BJ (cell line): ENCODE measurements at places on chromosomes 7 and 10.

DNA sequence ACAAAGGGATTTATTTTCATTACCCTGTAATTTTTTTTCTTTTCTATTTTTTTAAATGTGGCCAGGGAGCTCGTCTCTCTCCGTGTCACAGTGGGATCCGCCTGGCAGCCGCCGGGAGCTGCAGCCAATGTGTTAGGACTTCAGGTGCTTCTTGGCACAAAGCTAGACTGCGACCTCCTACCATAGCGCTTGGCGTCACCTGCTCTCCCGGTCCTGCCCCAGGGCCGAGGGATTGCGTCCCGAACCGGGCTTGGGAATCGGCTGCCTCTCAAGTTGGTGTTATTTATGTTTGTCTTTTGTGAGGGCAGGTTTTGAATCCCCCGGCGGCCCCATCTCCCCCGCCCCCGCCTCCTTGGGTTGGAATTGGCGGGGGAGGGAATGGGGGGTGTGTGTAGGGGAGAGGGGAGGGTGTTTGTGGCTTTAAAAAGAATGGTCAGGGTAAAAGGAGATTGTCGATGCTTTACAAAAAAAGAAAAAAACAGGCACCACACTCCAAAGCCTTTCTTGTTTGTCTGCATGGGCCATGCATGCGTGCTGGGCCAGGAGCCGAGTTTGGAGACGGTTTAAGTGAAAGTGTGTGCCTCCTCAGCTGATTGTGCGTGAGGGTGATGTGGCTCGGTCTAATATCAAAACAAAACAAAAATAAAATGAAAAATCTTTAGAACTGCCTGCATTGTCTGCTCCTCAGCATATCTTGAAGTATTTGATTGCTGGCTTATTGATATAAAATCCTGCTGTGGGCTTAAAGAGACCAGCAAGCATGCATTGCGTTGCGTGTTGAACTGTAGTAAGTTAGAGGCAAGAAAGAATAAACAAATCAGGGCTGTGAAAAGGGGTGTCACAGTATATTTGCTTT is 1.2 kb downstream of the PPP1R9A start:
- DNase-seq, result no peak

DNA sequence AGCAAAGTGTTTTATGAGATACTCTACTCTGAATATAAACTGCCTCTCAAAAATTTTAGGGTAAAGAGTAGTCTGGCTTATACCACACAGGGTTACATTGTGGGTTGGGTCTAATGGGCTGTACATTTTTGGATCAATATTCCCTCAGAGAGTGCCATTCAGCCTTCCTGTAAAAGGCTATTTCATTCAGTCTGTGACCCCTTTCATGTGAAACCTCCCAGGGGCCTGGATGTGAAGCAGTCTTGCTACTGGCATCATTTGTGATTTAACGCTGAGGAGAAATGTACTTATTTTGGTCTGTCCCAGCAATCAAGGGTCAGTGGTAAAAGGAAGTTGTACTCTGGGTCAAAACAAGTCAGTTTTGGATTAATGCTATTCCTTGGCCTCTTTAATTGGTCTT is 71.8 kb upstream of the PRKG1 start:
- DNase-seq, result no peak

GRCh38 chr7:140559410-140559809 is 80.1 kb upstream of the MKRN1 start:
- no peak for DNase-seq

DNA sequence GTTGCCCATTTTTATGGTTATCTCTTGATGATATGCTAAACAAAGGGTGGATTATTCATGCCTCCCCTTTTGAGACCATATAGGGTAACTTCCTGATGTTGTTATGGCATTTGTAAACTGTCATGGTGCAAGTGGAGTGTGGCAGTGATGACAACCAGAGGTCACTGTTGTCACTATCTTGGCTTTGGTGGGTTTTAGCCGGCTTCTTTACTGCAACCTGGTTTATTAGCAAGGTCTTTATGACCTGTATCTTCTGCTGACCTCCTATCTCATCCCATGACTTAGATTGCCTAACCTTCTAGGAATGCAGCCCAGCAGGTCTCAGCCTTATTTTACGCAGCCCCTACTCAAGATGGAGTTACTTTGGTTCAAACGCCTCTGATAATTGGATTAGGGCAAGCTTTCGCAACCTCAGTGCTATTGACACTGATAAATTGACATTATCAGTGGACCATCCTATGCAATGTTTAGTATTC is 36.9 kb downstream of the BAG3 start:
- no peak for DNase-seq

DNA sequence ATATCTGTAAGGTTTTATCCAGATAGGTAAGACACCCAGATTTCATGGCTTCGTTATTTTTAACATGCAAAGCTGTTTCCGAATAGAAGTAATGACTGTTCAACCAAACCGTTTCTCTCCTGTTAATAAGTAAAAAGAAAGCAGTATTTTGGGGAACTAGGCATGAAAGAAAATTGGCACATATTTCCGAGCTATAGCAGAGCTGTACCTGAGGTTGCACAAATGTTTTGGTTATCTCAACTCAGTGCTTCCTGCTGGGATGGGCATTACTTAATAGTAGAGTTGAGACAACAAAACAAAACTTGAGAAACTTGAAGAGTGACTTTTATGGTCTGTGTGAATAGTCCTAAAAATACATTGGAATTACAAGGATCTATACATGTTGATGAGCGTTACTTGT is 564.3 kb upstream of the SORCS1 start:
- no peak for DNase-seq

DNA sequence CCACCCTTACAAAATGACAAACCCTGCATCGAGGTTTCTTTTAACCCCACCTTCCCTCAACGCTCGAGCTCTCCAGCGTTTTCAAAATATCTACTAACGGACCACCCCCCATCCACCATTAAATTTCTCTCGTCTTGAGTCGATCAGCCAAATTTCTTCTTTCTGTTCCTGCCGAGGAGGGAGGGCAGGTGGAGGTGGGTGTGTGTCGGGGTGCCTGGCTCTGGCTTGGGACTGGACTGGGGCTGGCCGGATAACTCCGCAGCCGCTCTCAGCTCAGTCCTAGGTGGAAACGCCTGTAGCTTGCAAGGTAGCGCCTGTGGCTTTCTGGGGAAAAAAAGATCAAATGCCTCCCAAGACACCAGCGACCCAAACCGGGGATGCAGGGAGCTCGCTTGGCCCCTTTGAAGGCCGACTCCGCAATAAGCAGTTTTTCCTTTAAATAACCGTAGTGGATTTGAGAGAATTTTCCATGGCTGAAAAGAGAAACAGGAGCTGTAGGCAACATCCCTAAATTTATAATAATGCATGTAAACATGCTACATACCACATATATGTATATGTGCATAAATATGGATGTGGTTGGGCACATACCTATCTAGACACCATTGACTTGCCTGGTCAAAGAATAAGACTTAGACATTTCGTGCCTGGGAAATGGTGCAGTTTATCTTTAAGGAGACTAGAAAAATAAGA is 1.9 kb upstream of the TMEM178B start:
- DNase-seq, result no peak

DNA sequence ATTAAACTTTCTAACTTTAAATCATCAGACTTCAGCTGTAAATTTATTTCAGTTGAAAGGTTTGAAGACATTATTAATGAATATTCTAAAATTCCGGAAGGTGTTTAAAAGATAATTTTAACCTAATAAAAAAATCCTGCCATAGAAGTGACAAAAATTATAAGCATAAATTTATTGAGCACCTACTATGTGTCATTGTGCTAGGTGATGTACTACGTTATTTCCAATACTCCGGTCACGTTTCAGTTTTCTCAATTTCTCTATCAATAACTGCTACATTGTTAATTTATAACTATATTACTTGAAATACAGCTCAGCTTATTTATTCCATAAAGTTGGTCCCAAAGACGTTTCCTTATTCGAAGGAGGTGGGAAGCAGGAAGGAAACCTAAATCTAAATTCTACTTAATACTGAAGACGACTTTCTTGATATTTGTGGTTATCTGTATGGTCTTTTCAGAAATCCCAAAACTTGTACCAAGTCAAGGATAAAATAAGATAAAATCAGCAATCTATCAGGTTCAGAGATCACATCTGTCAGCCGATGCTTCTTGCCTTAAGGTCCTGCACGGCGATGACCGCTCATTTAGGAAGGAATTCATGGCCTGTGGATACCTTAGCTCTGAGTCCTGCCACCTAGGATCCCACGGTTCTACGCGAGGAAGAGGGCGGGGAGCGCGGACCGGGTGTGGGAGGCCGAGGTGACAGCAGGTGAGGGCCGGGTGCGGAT is 1.2 kb upstream of the ZEB1 start:
- DNase-seq, result no peak

GRCh38 chr7:63072806-63073205 is 925.8 kb upstream of the ZNF722 start:
- no peak for DNase-seq

DNA sequence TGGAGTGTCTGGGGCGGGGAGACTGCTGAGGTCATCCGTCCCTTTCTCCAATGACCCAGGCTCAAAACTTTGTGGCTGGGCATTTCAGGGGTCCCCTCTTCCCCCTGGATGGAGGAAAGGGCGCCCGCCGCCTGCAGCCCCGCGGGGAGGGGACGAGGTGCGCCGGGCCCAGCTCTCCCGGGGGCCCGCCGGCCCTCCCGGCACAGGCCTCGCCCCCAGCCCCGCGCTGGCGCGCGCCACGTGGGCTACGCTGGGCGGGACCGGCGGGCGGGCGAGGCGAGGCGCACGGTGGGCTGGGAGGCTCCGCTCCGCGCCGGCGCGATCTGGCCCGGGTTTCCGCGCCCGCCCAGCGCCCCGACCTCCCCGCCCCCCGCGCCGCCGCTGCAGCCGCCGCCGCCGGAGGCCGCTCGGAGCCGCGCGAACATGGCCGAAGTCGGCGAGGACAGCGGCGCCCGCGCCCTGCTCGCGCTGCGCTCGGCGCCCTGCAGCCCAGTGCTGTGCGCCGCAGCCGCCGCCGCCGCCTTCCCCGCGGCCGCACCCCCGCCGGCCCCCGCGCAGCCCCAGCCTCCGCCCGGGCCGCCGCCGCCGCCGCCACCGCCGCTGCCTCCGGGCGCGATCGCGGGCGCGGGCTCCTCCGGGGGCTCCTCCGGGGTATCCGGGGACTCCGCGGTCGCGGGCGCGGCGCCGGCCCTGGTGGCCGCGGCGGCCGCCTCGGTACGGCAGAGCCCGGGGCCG is at the start of gene FOXK1:
Gene FOXK1 (plus strand): TSS at position 410 of the 735 bp plus-strand sequence. CDS start 14 bp downstream, at position 424.
- DNase-seq, result no peak

- no peak for DNase-seq
Measured at GRCh38 chr7:28245123-28245878, 64.7 kb upstream of the JAZF1 start.

DNA sequence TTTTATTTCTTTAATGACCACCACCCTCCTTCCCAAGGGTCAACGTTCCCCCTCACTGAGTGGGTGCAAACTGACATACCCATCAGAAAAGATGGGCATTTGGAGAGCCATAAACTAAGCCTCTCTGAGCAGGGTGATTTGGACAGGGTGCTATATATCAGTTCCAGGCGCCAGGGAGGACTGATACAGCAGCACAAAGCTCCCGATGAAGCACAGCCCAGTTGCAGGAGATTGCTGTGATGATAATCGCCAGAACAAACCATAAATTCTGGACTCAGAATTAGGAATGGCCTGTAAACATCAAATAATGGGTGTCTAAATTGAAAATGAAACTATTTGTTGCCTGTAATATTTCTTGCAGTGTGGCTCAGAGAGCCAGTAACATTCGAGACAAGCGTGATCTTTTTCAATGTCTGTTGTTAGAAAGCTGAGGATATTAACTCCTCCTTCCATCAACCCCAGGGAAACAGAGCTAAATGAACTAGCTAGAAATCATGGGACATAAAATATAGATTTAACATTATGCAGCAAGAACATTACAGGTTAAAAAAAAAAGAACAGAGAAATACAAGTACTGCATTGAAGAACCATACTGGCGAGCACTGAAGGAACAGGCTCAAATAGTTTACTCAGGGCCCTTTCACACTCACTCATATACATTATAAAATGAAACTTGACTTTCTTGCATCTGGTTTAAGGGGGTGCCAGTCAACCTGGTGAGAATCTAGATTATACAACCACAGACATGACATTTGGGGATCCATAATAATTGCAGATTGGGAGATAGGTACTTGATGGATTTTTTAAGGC is 137.5 kb upstream of the LRRTM3 start:
- DNase-seq, result no peak

DNA sequence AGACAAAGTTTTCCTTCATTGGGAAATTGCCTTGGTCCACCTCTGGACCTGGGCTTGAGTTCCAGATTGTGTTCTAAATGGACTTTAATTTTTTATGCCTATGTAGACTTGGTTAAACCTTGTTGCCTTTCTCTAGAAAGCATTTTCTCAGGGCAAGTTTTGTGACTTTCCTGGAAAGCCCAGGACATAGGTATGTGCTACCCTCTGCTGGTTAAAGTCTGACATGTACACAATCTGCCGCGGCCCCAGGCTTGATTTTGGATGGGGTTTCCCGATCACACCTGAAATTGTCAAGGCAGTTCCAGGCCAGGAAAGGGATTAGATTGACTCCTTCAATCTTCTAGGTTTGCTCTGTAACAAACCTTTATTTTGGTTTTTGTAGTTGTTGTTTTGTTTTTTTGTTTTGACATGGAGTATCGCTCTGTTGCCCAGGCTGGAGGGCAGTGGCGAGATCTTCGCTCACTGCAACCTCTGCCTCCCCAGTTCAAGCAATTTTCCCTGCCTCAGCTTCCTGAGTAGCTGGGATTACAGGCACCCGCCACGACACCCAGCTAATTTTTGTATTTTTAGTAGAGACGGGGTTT is 14.1 kb upstream of the AKR1B10 start:
- no peak for DNase-seq

DNA sequence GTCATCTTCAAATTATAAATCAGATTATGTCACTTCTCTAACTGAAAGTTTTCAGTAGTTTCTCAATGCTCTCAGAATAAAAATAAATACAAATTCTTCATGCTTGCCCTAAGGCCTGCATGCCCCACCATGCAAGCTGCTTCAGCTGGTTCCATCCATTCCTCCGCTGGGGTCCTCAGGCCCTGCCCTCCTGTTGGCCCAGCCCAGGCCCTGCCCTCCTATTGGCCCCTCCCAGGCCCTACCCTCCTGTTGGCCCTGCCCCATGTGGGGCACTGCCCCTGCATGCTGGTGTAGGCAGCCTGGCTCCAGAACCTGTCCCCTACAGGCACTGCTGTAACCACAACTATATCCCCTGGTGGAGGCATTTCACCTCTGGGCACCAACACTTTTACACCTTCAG is 109.3 kb upstream of the TCERG1L start:
- no peak for DNase-seq

DNA sequence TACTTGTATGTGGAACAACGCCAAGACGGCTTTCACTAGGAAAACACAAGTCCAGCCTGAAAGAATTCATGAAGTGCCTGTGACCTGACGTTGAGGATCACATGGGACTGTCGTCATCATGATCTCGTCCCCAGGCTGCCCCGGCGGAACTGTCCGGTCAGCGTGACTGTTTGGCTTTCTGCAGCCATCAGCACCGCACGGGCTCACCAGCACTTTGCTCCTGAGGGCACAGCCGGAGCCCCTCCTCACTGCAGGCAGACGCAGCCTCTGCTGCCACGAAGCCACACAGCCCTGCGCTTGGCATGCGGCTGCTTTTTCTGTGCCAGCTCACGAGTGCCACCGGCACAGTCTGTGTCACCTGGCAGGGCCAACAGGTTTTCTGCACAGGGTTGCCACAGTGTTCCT is 9.4 kb upstream of the GET4 start:
- DNase-seq, result peak; percentile 80
